ENCODE measurements at places on chromosomes 12 and 14. TPM values are rescaled to one million over a fixed set of nuclear protein-coding genes. Genes with fewer than 3 reads are reported as not detected.

PRPH gene
- not detected for total RNA-seq

BCL11B gene
- 12.0 TPM for total RNA-seq

NINJ2 gene
- total RNA-seq, result 6.0 TPM

MANSC4 gene
- not detected for total RNA-seq

LBHD2 gene
- not detected for total RNA-seq

- no peak for DNase-seq
These were observed 42.0 kb upstream of the A2ML1 start for GRCh38 chr12:8780389-8780788.

DNA sequence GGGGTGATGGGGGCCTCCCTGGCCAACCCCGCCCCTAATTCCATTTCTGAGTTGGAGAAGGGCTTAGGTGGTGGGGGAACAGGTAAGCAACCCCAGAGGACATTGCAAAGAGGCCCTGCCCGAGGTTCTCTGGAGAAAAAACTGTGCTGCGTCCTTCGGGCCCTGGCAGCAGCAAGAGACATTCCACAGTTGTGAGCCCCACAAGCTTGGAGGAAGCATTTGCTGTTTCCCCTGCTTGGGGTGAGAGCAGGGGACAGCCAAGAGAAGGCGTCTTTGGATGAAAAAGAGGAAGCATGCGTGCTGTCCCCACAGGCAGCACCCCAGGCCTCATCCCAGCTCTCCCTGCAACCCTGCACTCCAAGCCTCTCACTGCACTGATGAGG is 1.3 kb downstream of the BDKRB2 start:
- DNase-seq, result no peak

- DNase-seq, result no peak
These were observed 429.0 kb downstream of the LRIG3 start for GRCh38 chr12:58491306-58491705.

DNA sequence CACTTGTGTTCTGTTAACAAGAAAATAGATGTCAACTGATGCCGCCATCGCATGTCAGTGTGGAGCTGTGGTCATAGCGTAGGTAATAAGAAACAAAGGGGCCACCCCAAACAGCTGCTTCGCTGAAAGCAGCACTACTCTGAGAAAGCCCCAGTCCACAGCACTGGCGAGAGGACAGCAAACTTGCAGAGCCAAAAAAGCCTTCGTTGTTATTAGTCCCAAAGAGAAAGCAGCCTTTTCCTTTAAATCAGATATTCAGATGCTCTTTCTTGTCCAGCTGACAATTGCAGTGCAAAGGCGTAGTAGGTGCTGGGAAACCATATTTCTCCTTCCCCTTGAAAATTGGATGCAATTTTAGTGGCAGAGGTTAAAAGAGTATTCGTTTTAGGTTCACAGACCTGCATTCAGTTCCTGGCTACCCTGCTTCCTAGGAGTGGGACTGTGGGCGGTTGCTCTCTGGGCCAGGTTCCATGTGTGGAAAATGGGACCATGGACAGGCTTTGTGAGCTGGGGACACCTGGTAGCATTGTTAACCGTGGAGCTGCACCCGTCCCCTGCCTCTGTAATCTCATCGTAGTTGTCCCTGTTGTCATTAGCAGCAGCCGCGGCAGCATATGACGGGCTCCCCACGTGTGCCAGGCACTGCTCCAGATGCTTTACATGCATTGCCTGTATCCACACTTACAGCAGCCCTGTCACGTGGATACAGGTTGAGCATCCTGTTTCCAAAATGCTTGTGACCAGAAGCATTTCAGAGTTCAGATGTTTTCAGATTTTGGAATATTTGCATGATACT is 54.2 kb downstream of the ELK3 start:
- DNase-seq, result no peak

GRCh38 chr14:70340002-70340401 is 19.5 kb downstream of the COX16 start:
- no peak for DNase-seq

GRCh38 chr14:56686416-56686815 is 106.8 kb downstream of the TMEM260 start:
- no peak for DNase-seq

DNA sequence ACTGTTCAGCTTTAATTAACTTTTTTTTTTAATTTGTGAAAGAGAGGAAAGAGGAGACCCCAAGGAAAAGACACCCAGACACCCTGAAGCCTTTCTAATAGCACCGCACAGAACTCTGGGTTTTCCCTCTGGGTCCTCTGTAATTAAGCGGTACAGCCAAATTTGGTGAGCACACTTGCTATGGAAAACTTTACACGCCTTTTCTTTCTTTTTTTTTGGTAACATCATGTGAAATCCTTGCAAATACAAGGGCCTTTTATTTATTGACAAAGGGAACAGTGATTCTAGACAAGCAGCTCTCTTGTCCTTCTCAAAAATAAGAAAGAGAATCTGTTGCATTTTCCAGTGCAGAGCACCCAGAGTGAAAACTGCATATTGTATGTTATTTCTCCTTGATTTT is 44.4 kb upstream of the CPM start:
- DNase-seq, result no peak

GRCh38 chr12:120207227-120207626 is 6.3 kb upstream of the RPLP0 start:
- no peak for DNase-seq

DNA sequence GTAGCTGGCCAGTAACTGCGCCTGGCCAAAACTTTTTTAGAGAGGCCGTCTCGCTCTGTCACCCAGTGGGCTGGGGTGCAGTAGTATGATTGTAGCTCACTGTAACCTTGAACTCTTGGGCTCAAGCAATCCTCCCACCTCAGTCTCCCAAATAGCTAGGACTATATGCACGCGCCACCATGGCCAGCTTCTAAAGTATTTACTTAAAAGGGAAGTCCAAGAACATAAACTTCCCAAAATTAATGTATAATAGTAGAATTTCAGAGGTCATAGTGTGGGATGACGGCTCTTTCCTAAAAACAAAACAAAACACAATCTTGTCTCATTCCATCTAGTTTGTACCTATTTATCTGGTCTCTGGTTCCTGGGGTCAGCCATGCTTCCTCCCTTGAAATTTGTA is 42.2 kb upstream of the FOS start:
- no peak for DNase-seq

Data from esophagus squamous epithelium (tissue), 5 donors.